Posterior cingulate gyrus (tissue), 11 donors: ENCODE measurements at places on chromosomes 13 and 19.

- DNase-seq: peak; percentile 69
These were observed 1.1 kb downstream of the PPP1R12C start for GRCh38 chr19:55116232-55116858.

DNA sequence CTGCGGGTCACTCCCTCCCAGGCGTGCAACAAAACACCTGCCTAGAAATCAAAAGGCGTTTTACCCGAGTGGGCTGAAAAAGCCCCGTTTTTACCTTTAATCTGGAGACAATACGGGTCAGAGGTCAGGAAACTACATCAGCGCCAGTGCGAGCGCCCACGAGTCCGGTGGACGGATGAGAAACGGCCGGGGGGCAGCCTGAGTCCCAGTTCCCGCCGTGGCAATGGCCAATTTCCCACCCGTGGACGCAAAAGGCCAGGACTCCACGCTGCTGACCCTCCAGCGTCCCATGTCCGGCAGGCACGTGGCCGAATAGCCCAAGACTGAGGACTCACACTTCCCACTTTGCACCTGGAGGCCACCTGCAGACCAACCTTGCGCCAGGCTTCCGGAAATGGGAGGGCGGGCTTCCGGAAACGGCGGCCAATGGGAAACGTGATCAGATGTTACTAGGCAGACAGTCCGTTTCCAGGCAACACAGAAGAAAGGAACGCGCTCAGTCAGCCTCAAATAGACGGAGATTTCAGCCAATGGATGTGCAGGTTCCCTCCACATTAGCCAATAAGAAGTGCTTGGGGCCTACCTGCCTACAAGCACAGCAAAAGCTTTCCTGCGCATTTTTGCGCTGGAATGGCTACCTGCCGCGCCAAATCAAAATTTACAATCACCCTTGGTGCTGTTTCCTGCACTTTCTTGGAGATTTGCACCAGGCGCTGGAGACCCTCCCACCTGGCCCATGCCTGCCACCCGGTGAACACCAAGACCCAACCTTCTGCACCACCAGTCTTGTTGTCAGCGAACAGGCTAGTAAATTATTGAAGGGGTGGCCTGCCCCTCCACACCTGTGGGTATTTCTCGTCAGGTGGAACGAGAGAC lies 47.4 kb downstream of the ZFP14 start:
- DNase-seq: peak; percentile 99

DNA sequence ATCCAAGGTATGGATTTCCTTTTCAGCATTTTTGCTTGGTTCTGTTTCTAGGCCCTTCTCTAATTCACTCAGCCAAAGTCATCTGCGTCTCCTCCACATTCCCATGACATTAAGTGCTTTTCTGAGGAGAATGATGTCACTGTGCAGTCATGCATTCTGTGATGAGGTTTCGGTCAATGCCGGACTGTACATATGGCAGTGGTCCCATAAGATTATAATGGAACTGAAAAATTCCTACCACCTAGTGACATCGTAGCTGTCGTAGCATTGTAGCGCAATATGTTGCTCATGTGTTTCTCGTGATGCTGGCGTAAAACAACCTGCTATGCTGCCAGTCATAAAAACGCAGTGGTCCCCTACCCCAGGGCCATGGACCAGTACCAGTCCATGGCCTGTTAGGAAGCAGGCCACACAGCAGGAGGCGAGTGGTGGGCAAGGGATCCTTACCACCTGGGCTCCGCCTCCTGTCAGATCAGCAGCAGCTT lies 63.4 kb upstream of the TNFRSF19 start:
- DNase-seq: no peak

DNA sequence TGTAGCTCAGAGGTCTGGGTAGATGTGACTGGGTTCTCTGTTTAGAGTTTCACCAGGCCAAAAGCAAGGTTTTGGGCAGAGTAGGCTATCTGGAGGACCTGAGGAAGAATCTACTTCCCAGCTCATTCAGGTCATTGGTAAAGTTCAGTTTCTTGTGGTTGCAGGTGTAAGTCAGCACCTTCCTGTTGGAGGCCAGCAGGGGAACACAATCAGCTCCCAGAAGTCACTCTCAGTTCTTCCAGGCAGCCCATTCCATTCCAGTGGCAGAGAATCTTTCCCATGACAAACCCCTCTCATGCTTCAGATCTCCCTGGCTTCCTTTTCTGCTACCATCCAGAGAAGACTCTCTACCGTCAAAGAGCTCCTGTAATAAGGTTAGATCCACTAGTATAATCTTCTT lies 176.2 kb upstream of the UFM1 start:
- no peak for DNase-seq

- no peak for DNase-seq
These were observed 206.8 kb downstream of the PCDH9 start for GRCh38 chr13:67023130-67023876.

DNA sequence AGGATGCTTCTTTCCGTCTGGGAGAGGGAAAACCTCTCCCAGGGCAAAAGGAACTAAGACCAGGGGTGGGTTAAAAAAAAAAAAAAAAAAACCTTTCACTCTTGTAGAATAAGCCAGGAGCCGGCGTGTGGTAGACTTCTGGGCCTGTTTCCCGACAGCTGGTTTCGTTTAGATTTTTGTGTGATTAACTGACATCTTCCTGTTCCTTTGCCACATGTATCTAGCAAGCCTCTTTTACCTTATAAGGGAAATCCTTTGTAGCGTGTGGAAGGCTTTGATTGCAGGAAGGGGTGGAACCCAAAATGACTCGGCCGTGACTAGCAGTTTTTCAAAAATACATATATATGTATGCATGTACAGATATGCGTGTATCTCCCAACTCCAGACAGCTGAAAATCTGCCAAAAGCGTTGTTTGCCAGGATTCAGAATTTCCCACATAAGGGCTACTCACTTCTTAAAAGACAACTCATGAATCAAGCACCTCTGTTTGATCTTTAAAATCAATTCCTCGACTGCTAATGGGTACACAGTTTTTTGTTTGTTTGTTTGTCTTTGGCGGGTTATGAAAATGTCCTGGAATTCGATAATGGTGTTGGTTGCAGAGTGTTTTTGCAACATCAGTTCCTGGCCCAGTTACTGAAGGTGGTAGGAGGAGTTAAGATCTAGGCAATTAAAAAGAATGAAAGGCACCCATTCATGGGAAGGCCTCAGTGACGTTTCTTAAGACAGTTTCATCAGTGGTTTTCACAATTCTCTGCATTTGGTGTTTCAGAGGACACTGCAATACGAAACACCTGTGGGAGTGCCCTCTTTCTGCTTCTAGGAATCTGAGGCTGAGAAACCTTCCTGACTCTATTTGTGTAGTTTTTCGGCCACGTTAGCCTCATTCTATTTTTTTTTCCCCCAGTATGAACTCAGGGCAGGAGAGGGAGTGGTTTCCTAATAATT lies 2.7 kb downstream of the TPM4 start:
- DNase-seq: peak; percentile 17

- DNase-seq: no peak
These were observed 567.5 kb downstream of the MYO16 start for GRCh38 chr13:109196948-109197347.

GRCh38 chr19:6060600-6061375 lies 49.5 kb downstream of the RFX2 start:
- no peak for DNase-seq

- DNase-seq: no peak
These were observed 10.7 kb downstream of the KCNC3 start for GRCh38 chr19:50318438-50318837.

- DNase-seq: no peak
These were observed 122.6 kb upstream of the SLC10A2 start for GRCh38 chr13:103188713-103189326.

DNA sequence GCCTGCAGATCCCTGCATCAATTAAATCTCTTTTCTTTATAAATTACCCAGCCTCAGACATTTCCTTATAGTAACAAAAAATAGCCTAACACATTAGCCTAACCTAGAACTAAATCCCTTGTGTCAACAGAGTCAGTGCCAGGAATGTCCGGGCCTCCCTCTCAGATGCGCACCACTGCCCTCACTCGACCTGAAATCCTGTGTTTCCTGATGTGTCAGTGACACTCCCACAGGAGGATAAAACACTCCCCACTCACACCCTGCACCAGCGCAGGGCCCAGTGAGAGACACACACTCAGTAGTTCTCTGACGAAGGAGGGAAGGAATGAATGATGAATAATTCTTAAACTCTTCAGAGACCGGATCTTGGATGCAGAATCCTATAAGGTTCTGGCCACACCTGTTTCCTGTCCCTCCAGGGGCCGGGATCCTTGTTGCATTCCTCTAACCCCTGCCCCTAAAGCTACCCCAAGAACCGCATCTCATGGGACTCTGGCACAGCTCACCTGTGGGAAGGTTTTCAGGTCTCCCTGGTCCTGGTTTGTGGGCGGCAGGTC lies 3.1 kb downstream of the CEACAM3 start:
- no peak for DNase-seq

DNA sequence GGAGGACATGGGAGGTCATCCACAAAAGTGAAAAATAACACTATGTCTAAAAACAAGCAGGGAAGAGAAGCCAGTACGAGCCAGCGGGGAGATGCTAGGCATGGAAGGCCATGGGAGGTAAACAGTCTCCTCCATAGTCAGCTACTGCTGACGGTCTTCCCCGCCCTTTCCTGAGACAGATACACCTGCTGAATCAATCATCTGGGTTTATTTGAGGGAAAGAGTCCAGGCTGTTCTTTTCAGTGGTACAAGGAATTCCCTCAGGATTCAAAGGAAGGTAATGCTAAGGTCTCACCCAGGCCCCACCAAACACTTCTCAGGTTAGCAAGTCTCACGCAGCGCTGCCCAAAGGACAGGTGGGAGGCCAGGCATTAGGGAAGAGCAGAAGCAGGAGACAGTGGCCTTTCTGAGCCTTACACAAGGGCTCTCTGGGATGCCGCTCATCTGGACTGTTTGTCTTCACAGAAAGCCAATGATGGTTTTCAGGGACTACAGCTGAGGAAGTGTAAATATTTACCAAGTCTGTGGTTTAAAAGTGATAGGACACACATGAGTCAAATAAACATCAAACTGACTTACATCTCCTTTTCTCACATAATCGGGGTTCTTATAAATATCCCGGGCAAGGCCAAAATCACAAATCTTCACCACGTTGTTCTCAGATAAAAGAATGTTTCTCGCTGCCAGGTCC lies 173.9 kb downstream of the FLT1 start:
- no peak for DNase-seq

DNA sequence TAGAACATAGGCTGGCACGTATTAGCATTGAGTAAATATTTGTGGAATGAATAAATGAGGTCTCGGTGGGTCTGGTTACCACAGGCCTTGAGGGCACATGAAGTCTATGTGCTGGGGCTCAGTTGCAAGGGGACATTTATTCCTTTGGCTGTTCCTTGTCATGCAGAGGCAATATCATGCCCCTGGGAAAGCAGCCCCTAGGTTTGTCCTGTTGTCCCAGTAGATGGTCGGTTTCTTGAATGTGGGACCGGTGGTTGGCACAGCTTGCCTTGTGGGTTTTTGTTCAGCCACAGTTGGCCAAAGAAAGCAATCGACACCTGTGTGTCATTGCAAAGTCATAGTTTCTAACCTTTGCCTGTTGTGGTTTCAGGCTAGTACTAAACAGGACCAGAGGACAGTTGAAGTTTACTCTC lies 24.7 kb upstream of the GPR183 start:
- no peak for DNase-seq

DNA sequence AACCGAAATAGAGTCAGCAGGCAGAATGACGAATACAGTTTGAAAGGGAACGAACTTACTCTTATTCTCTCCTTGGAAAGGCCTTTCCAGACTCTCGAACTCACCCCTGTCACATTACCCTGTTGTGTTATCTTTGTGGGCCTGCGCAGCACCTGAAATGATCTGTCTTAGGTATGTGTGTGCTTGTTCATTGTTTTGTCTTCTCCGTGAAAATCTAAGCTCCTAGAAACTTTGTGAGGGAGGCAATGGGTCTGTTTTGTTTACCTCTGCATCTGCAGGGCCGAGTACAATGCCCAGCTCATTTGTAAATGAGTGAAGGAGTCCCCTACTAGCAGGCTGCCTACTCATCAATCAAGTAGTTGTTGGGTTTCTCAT lies 19.6 kb downstream of the HMGB1 start:
- no peak for DNase-seq

DNA sequence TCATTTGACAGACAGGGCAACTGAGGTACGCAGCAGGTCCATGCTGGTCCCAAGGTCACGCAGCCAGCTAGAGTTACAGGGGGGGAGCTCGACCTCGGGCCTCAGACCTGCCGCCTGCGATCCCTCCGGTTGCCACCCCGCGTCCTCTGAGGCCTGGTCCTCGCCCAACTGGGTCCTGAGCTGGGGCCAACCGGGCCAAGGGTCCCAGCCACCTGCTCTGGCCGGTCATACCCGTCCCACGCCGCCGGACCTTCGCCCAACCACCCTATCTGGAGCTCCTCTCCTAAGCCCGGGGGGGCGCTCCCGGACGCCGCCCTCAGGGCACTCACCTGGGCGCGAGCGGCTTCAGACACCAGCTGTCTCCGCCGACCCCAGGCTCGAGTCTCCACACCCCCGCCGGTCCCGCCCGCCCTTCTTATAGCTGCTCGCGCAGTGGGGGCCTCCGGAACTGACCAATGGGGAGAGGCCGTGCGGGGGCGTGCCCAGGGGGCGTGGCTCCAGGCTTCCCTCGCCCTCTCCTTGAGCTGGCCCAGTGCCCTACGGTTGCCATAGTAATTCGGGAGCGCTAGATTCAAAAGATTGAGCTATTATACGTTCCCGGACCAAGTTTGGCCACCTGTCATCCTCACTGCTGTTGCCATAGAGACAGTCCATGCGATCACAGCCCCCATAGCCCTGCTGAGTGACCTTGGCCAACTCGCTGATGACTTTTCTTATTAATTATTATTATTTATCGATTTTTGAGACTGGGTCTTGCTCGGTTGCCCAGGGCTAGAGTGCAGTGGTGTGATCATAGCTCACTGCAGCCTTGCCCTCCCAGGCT lies at the start of gene PLIN5:
Gene PLIN5 (minus strand): TSS at position 389 of the 823 bp plus-strand sequence. CDS start 1,150 bp downstream, outside the sequence.
- DNase-seq: peak; percentile 74

- DNase-seq: no peak
These were observed 10.8 kb downstream of the GYS1 start for GRCh38 chr19:48982280-48982679.

DNA sequence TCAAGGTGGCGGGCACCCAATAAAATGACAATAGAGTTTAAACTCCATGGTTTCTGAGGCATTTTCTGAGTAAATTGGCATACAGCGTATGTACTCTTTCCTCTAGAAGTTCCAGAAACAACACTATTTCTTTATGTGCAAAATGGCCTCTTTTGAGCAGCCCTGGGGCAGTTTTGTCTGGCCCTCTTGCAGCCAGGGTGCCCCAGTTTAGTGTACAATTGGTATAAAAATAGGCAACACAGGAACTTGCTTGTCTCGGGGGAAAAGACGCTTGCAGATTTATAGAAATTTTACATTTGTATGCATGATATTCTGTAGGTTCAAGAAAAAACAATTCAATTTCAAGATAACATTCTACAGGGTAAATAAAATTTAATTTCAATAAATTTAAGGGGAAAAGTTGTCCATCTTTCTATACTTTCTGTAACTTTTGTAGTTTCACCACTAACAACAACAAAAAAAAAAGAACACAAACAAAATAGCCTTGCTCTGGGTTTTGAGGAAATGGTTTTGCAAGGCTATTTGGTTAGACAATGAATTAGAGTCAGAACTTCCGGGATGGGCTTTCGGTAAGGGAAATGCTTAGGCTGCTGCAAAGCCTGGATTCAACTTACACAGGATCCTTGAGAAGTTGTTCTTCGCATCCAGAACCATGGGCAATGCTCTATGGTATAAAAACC lies 45.3 kb downstream of the LRCH1 start:
- DNase-seq: no peak

- no peak for DNase-seq
These were observed 2.2 kb downstream of the RGCC start for GRCh38 chr13:41459432-41460073.
